ENCODE measurements at places on chromosomes 1 and 21.
A peak's percentile ranks its signal among the peaks of the same experiment; 100 is the strongest.

DNA sequence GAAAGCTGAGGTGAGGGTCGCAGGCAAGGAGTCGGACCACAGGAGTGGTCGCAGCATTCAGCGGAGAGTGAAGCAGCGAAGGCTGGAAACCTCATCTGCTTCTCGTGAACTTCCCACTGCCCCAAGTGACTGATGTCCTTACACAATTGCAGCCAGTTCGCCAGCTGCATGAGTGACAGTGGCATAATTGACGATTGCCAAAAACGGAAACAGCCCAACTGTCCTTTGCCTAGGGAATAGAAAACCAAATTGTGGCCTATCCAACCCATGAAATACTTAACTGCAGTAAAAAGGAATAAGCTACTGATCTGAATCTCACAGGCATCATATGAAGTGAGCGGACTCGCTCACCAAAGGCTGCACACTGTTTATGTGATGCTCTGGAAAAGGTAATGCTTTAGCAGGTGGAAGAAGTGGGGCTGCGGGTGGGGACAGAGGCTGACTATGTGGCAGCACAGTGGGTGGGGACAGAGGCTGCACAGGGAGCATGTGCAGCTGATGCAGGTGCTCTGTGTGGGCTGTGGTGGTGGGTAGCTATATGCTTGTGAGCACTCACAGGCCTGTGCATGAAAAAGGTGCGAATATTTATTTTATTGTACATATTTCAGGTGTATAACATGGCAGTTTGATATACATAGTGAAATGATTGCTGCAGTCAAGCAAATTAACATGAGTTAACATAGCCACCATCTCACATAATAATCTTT is 4.2 kb upstream of the NLRP3 start:
- no peak for DNase-seq

DNA sequence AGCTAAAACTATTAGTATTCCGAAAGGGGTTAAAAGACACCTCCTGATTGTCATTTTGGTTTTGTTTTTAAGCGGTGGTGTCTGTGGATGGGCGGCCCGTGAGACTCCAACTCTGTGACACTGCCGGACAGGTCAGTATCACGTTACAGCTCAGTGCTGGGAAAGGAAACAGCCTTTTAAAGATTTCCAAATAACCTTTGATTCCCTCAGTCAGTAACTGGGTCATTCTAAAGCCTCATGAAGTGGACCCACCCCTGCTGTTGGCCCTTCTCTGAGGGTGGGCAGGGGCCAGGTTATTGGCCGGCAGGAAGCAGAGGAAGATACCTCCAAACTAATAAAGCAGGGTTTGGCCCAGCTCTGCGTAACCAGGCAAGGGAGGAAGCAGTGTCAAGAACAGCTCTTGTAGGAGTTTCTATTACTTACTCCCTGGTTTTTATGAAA is 2.3 kb downstream of the RHOU start:
- no peak for DNase-seq

DNA sequence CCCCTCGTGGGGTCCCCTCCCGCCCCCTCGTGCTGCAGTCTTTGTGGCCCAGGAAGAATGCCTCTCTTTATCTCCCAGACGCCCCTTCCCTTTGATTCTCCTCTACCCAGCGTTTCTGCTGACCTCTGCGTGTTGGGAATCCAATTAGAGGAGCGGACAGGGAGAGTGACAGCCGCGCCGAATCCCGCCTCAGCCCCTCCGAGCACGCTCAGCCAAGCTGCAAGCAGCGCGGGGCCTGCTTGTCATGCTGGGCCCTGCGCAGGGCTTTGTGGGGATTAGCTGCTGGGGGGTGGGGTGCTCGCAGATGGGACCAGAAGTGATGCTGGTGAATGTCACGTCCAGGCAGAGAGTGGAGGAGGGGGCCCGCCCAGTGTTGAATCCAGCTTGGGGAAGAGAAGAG is 91.1 kb downstream of the EPHB2 start:
- DNase-seq, result no peak

GRCh38 chr1:9628541-9629444 is 22.7 kb upstream of the PIK3CD start:
- DNase-seq, result peak; percentile 74

- no peak for DNase-seq
These were observed 262.7 kb downstream of the MATN1 start for GRCh38 chr1:30460661-30461060.

- DNase-seq, result no peak
These were observed 103.0 kb downstream of the ZMYM4 start for GRCh38 chr1:35371506-35371905.

- no peak for DNase-seq
These were observed 61.2 kb downstream of the GBP6 start for GRCh38 chr1:89425056-89425455.

DNA sequence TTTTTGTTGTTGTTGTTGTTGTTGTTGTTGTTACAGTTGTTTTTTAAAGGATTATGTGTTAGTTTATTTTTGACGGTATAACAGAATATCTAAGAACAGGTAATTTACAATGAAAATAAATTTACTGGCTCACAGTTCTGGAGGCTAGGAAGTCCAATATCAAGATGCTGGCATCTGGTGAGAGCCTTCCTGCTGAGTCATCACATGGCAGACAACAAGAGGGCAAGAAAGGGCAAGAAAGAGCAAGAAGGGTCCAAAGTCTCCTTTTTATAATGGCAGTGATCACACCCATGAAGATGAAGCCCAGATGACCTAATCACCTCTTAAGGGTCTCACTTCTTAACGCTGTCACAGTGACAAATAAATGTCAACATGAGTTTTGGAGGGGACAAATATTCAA is 142.1 kb downstream of the NEGR1 start:
- no peak for DNase-seq

DNA sequence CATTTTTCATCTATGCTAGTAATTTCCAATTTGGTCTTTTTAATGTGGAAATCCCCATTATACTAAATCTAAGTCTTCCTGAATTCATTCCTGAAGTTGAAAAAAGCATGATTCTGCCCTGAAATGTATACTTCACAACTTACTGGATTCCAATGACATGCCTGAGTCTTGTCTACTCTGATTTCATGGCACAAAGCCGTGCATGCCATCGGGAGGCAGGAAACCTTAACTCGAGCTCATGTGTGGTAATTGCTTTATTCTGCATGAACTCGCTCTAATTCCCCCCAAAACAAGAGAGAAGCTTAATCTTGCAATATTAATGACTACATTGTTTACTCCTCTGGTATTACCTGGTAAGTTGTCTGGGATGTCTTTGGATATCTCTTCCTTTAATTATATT is 39.6 kb upstream of the PBX1 start:
- no peak for DNase-seq

DNA sequence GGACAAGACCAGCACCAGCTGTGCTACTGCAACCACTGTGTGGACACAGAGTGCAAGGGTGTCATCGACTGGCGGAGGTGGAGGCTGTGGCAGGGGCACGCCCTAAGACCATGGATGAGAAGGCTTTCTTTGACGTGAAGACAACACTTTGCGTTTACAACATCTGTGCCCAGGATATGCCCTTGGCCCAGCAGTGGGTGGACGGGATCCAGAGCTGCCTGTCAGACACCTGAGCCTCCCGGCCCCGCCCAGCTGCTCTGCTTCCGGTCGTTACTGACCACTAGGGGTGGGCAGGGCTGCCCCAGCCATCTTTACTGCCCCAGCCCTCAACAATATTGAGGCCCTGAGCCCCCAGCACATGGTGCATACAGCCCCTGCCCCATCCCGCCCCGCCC is 21.4 kb upstream of the NPPB start:
- no peak for DNase-seq

DNA sequence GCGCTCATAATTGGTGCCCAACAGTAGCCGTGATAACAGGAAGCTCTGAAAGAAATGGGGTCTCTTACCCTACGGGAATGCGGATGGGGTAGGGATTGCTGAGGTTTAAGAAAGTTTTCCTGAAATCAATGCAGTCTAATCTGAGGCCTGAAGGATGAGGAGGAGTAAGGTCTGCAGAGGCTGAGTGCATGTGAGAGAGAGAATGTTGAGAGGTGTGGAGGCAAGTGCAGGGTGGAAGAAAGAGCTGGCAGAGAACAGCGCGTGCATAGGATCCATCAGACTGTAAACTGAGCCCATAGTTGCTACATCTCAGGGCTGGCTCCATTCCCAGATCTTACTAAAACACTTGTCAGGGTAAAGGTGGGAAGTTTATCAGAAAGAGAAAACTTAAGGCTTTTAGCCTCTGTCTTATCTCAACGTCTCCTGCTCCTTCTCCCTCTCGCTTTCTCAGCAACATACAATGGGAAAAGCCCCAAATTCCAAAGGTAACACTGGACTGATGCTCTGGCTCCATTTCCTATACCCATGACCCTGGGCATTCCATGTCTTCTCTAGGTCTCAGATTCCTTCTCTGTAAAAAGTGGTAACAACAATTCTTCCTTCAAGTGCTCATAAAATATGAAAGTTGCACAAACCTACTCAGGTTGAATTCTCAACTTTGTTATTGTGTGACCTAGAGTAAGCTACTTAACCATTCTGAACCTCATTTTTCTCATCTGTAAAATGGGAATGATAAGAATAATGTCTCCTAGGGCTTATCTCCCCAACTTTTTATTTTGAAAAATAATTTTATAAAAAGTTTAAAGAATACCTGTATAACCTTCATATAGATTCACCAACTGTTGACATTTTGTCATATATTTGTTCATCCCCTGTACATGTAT is 75.2 kb downstream of the SH3GLB1 start:
- no peak for DNase-seq

GRCh38 chr1:183323849-183324683 is 94.1 kb downstream of the NMNAT2 start:
- no peak for DNase-seq

- DNase-seq, result no peak
These were observed 448.8 kb upstream of the VAMP3 start for GRCh38 chr1:7322283-7322785.

- no peak for DNase-seq
These were observed 11.1 kb upstream of the SCYL3 start for GRCh38 chr1:169904834-169905233.

GRCh38 chr1:100794748-100795645 is 75.5 kb downstream of the VCAM1 start:
- no peak for DNase-seq

DNA sequence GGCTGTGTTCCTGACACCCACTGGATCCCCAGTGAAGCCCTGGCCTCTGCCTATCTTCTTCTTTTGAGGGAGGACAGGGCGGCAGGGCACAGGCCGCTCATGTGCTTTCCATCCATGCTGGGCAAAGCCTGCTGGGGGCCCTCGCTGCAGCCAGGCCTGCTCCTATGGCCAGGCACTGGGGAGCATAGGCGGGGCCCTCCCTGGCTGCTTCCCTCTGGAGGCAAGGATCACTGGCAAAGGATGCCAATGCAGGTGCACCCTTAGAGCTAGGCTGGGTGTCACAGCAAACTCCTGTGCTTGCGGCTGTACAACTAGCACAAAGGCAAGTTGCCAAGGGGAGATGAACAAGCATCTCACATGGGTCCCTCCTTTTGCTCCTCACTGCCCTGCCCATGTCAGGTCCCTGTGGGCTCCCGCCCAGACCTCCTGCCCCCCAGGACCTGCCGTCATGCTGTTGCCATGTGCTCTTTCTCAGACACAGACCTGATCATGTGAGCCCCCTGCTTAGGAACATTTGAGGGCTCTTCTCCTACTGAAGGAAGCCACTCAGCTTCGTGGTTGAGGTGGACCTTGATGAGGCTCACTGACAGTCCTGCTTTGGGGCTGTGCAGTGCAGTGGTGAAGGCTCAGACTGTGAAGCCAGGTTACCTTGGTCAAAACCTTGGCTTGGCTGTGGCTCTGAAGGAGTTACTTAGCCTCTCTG is 393.6 kb downstream of the PTPRU start:
- DNase-seq, result no peak

DNA sequence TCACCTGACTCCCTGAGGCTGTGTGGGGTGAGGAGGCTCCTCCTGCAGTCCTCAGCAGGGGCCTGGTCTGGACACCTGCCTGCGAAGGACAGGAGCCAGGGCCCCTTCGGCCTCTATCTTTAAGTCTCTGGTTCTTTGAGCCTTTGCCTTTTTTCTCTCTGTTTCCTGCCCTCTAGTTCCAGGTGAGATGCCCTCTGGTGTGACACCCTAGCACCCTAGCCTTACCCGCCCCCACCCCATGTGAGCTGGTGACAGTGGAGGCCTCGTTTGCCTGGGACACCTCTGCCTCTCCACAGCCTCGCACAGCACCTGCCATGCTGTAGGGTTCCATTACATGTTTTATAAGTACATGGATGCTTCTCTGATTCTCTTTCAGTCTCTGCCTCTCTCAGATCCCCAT is 47.3 kb downstream of the DDX20 start:
- DNase-seq, result no peak

- DNase-seq, result no peak
These were observed 76.2 kb downstream of the EIF4G3 start for GRCh38 chr1:21100481-21100921.

DNA sequence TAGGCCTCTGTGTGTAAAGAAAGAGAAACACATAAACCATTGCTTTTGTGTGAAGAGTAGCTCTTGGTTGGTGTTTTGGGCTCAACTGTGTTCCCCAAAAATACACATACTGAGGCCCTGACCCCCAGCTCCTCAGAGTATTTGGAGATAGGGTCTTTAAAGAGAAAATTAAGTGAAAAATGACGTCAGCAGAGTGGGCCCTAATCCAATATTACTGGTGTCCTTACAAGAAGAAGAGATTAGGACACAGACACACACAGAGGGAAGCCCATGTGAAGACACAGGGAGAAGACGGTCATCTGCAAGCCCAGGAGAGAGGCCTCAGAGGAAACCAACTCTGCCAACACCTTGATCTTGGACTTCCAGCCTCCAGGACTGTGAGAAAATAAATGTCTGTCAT is 76.9 kb upstream of the PGBD5 start:
- DNase-seq, result no peak
